ENCODE measurements at places on chromosomes 7 and 10.

DNA sequence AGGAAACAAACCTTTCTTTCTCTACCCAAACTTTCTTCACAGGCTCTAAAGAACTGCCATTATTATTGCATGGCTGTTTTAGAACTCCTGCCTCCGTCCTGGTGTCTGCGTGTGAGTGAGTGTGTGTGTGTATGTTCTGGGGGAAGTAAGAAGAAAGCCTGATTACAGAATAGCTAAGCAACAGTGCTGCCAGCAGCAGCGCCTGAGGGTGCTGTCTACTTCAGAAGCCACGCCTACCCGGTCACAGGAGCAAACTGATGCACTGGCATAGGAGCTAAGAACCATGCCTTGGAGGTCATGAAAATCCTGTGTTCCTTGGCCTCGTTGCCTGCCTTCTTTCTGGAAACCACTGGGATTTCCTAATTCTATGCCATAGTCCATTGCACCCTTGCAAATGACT is 25.2 kb downstream of the LIPK start:
- no peak for DNase-seq

DNA sequence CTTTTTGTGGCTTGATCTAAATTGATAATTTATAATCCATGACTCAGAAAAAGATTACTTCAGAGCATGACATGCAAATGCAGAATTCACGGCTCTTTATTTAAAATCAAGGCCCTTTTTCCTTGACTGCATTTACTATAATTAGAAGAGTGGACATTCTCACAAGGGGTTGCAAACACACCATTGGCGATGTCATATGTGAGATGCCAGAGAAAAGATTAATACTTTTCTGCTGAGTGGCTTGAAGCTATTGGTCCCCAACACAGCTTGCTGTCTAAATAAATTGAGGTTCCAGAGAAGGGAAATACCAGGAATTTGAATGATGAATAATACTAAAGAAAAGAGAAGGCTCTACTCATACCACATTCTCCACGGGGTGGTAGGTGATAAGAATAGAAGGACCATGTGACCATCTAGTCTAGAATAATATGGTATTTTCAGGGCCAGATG is 78.7 kb upstream of the ARID5B start:
- DNase-seq: no peak

DNA sequence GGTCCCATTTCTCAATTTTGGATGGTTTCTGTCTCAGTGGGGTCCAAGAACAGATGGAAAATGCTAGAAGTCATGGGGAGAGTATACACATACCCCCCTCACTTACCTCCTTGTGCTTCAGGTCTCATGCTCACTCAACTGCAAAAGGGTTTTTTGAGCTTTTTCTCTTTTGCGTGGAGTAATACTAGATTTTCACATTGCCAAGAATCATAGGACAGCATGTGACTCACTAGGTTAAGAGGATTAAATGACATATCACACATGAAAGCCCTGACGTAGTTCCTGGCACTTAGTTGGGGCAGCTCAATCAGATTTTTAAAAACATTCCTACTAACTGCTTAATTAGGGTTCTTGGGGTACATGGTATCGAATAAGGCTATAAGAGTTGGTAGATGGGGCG is 4.5 kb downstream of the PI4K2A start:
- DNase-seq: no peak

- DNase-seq: no peak
These were observed 1.0 kb upstream of the CRTAC1 start for GRCh38 chr10:98031440-98031839.

DNA sequence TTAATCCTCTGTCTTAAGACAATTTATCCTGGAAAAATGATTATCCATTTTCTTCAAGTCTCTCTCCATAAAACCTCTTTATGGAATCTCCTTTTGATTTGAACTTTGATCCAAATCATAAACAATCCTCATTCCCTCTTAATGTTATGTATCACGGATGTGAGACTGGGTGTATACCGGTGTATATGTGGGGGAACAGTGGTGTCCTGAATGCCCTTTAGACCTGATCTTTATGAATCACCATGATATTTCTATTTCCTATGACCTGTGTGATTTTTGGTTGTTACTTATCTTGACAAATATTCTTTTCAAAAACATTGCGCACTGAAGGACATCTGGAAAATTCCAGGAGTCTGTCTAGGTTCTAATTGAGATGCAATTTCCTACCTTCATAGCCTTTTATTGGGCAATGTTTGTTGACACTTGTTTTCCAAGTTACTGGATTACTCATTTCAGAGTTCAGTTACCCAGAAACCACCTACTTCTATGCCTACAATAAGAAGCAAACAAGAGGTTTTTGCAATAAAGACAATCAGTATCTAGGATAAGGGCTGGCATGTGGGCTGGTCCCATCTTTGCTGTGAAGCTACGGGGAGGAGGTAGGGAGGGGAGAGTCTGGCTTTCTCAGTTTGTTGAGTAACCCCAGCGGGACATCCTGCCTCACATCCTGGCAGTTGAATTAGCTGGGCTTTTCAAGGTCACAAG is 190.4 kb downstream of the CTTNBP2 start:
- no peak for DNase-seq
